Prostate gland (tissue), 2 donors: ENCODE measurements at places on chromosomes 3 and 15.

DNA sequence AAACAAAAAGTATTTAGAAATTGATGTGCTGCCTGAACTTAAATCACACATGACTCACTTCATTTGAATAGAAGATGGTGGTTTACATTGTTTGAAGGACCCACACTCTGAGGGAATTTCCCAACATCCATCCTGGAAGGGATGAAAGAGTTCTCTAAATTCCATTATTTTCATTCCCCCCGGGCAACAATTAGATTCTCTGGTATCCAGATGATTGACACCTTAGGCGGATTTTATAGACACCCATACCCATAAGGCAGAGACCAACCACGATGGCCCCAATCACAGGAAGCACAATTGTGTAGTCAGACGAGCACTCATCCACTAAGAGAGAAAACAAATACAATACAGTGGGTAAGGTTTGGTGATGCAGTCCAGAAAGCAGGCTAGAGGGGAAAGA, 24.6 kb upstream of the MCCC1 start:
- DNase-seq, result no peak

GRCh38 chr3:27684302-27684701, 37.8 kb downstream of the EOMES start:
- DNase-seq, result no peak

GRCh38 chr3:148372206-148372875, 325.4 kb upstream of the AGTR1 start:
- no peak for DNase-seq

GRCh38 chr15:66496951-66497501, 536 bp downstream of the SNAPC5 start:
- no peak for DNase-seq

- DNase-seq, result no peak
Observed at GRCh38 chr15:56346414-56346813, 18.8 kb upstream of the TEX9 start.

- no peak for DNase-seq
Observed at GRCh38 chr3:15310491-15311370, 21.7 kb downstream of the SH3BP5 start.

- DNase-seq, result no peak
Observed at GRCh38 chr3:154148541-154148940, 27.4 kb downstream of the ARHGEF26 start.

- DNase-seq, result peak; percentile 76
Observed at GRCh38 chr15:75049392-75049791, 26.0 kb downstream of the PPCDC start.

DNA sequence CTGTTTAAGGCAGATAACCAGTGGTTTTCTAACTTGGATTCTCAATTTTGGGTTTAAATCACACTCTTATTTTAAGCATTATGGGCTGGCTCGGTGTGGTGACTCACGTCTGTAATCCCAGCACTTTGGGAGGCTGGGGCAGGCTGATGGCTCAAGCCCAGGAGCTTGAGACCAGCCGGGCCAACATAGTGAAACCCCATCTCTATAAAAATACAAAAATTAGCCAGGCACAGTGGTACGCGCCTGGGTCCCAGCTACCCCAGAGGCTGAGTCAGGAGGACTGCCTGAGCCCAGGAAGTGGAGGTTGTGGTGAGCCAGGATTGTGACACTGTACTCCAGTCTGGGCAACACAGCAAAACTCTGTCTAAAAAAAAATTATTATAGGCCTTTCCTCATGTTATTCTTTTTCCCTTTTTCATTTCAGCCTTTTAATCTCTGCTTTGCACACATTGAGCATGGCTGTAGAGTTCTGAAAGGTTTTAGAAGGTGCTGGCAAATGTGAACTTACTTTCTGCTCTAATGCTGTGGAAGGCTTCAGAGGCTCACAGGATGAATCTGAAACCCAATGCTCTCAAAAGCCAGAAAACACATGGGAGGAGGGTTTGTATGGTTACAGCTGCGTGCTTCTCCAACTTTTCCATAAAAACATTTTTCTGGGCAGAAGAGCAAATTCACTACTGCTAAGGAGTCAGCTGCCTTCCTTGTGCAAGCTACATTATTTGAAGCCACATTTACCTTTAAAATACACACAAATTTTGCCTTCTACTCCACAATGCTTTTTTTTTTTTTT, 32.5 kb downstream of the CHAC1 start:
- no peak for DNase-seq

- no peak for DNase-seq
Observed at GRCh38 chr3:68666429-68667136, 265.8 kb downstream of the TAFA4 start.

DNA sequence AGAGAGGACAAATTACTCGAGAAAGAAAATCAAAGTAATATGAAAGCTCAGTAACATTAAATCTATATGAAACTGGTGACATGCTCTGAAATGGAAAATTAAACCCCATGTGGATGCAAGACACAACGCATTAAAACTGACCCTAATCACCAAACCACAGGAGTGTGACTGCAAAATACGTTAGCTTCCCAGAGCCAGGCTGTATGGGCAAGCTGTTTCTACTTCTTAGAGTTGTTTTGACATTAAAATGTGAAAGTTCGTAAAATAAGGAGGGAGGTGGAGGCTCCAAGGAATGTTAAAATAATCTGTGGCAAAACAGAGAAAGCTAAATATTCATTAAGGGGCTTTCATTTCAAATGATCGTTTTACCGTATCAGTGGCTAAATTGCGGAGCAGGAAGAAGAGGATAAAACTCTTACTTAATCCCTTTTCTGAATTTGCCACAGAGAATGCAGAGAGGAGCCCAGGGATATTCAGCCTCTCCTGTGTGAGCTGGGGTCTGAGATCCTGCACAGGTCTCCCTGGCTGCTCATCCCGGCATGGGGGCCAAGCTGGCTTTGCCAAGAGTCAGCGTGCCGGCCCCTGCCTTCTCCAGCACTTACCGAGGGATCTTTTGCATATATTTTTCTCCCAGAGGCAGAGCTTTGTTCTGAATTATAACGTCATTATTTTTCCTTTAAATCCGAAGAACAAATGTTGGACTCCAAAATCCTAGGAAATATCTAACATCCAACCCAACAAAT, 239.8 kb upstream of the THBS1 start:
- DNase-seq, result no peak

DNA sequence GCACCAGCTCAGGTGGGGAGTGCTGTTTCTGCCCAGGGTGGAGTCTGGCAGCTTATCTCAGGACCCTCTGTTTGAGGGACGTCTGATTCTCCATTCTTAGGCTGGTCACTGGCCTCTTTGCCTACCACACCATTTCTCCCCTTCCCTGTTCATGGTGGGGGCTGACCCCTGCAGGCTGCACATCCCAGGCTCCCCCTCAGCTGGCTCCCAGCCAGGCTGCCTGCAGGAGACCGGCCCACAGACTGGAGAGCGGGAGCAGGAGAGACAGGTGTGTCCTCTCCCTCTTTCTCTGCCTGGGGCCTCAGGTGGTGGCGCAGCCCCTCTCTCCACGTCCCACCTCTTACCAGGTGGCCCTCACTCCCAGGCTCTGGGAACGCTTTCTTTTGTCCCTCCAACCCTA, 60.8 kb downstream of the RAB11A start:
- DNase-seq, result no peak

DNA sequence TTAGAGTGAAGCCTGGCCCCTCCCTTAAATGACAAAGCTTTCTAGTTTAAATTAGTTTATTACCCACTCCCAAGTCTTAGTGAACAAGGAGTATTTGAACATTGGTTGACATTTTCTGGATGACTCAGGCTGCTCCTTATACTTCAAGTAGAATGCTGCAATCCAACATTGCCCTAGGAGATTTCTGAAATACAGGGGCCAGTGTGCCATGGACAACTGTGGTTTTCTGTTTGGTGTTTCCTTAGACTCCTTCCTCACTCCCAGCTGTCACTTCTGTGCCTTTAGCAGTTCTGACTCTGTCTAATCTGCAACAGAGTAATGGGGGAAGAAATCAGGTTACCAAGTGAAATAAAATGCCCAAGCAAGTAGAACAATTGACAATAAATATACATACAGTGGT, 116.1 kb upstream of the P2RY1 start:
- DNase-seq, result no peak

DNA sequence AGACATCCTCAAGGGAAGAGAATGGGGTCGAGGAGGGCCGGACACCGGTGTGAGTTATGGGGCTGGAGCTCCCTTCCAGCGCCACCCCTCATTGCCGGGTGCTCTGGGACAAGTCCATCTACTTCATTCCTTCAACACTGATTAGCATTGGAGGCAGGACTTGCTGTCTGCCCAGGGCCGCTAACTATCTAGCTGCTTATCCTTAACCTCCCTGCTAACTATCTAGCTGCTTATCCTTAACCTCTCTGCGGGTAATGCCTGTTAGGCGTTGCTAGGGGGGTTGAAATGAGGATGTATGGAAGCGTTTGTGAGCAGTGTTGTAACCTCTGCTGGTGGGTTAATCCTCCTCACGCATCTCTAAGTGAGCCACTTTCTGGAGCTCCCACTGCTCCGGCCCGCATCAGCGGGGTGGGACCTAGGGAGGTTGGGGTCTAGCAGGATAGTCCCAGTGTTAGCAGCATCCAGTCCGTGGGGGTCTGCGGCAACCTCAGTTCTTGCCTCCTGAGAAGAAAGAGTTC, 10.9 kb upstream of the CHAC1 start:
- no peak for DNase-seq

GRCh38 chr15:25022233-25022632, 67.4 kb downstream of the SNRPN start:
- DNase-seq, result no peak

- no peak for DNase-seq
Observed at GRCh38 chr3:127894481-127894880, 20.6 kb upstream of the KBTBD12 start.

DNA sequence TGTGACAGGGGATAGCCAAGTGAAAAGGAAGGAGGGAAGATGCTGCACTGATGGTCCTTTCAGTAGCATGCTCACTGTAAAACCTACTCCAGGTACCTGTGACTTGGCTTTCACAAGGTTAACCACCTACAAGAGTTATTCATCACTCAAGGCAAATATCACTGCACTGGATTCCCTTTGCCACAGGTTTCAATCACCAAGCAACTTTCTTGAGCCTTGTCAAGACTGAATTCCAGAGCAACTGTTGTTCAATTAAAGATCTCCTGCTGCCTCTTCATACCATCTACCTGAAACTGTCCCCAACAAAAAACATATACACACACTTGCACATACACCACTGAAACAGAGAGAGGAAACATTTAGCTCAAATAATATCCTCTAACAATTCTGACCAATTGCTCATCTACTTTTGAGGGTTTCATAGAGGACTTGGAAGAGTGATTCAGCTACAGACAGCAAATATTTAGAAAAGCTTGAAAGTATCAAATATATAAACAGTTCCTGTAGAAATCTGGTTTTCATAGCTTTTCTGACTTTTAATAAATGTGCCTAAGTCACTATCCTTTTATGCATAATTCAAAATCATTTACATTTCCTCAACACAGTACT, 6.5 kb downstream of the IGF2BP2 start:
- DNase-seq, result no peak

DNA sequence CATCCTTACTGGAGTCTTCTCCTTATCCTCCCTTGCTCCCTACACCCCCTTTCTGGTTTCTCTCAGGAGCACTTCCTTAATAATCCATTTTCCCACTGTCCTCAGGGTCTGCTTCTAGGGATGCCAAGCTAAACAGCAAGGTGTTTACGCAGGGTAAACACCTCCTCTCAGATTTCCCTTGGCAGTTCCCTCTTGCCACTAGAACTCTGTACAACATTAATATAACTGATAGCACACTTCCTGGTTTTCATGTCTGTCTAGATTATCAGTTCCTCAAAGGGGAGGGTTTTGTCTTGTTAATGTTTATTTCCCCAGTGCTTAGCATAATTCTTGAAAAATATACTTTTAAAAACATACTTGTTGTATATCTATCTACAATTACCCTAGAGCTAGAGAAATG, 118.0 kb upstream of the SLC24A5 start:
- DNase-seq, result no peak

- DNase-seq, result no peak
Observed at GRCh38 chr15:79812541-79812940, 84.3 kb downstream of the MTHFS start.

GRCh38 chr15:99247062-99247461, 2.3 kb downstream of the TTC23 start:
- no peak for DNase-seq

- no peak for DNase-seq
Observed at GRCh38 chr3:6281662-6282061, 579.3 kb upstream of the GRM7 start.

- no peak for DNase-seq
Observed at GRCh38 chr3:32459450-32459849, 43.2 kb downstream of the CMTM6 start.

DNA sequence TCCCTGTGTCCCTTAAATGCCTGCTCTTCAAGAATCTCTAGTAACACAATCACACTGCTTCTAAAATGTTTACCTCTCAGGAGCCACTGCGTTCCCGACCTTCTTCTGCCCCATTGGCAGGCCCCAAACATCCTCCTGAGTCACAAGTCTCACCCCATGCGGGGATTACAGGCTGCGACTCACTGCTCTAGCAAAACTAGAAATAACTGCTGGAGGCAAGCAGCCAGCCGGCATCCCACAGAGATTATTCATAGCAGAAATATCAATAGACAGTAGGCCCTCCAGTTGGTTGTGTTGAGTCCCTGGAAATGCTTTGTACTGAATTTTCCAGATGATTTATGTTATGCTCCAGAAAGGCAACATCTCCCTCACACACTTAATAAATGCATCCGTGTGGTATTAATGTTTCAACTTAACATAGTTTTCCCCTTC, 64.8 kb downstream of the RFTN1 start:
- peak; percentile 13 for DNase-seq

GRCh38 chr3:156964577-156964976, 138.4 kb downstream of the LEKR1 start:
- DNase-seq, result no peak
